ENCODE measurements at places on chromosomes 3 and 15. TPM values are rescaled to one million over a fixed set of nuclear protein-coding genes. Genes with fewer than 3 reads are reported as not detected.

GPR171 gene
- polyA plus RNA-seq, result 0.81 TPM

FBXL2 gene
- 6.5 TPM for polyA plus RNA-seq

SERINC4 gene
- polyA plus RNA-seq, result 1.2 TPM

ACAA1 gene
- polyA plus RNA-seq, result 28.8 TPM

IL5RA gene
- polyA plus RNA-seq, result not detected

CCDC80 gene
- polyA plus RNA-seq, result 69.8 TPM

TMOD2 gene
- 6.7 TPM for polyA plus RNA-seq

TBCCD1 gene
- polyA plus RNA-seq, result 15.3 TPM

ROBO2 gene
- 3.6 TPM for polyA plus RNA-seq

MOBP gene
- not detected for polyA plus RNA-seq

RFT1 gene
- polyA plus RNA-seq, result 15.9 TPM

PLCH1 gene
- 0.40 TPM for polyA plus RNA-seq

DAG1 gene
- polyA plus RNA-seq, result 178 TPM

TMC3 gene
- polyA plus RNA-seq, result 0.10 TPM

HMCES gene
- 24.6 TPM for polyA plus RNA-seq

ENTPD3 gene
- 0.42 TPM for polyA plus RNA-seq

PML gene
- polyA plus RNA-seq, result 31.6 TPM

GPR149 gene
- not detected for polyA plus RNA-seq

ROPN1B gene
- 1.1 TPM for polyA plus RNA-seq

TM6SF1 gene
- 65.3 TPM for polyA plus RNA-seq

MAP1A gene
- 38.5 TPM for polyA plus RNA-seq

CATSPER2 gene
- 1.1 TPM for polyA plus RNA-seq

CASR gene
- polyA plus RNA-seq, result not detected

STARD9 gene
- 17.8 TPM for polyA plus RNA-seq

TERC gene
- polyA plus RNA-seq, result not detected

All from muscle of arm (tissue), 14 donors.